Right forelimb (tissue), 1 donor: ENCODE measurements at places on chromosomes 5 and 9.
A peak's percentile ranks its signal among the peaks of the same experiment; 100 is the strongest.

DNA sequence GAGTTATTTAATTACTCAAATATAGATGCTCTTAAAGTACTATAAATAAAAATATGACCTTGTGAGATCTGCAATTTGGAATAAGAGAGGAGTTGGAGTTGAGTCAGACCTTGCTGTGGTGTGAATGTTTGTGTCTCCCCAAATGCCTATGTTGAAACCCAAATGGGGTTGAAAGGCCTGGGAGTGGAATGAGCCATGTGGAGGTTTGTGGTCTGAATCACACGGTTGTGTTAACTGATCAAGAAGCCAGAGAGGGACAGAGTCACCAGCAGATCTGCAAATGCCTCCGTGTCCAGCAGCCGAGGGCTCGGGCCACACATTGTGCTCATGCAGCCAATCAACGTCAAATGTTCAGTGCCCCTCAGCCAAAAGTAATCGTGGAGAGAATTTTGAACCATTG, 404.4 kb downstream of the ICE1 start:
- no peak for DNase-seq

DNA sequence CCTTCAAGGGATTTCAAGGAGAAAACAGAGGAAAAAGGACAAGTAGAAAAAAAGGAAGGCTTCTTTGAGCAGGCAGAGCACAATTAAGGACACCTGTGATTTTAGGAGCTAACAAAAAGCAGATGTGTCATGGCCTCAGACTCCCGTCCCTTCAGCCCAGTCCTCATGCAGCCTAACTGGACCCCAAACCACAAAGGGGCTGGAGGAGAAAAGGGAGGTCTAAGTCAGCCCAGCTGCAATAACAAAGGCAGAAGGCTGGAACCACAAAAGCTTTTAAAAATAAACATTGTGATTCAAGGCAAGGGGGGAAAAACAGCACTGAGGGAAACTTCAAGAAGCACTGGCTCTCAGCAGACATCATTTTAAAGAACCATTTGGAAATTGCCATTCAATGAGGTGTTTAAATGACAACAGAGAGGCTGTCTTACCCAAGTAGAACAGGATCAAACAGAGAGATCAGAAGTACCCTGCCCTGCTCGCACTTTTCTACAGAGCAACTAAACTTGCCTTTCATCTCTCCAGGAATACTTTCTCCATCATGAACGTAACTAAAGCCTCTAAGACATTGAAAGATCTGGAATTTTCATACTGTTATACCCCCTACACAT, 89.3 kb downstream of the SEMA5A start:
- no peak for DNase-seq

DNA sequence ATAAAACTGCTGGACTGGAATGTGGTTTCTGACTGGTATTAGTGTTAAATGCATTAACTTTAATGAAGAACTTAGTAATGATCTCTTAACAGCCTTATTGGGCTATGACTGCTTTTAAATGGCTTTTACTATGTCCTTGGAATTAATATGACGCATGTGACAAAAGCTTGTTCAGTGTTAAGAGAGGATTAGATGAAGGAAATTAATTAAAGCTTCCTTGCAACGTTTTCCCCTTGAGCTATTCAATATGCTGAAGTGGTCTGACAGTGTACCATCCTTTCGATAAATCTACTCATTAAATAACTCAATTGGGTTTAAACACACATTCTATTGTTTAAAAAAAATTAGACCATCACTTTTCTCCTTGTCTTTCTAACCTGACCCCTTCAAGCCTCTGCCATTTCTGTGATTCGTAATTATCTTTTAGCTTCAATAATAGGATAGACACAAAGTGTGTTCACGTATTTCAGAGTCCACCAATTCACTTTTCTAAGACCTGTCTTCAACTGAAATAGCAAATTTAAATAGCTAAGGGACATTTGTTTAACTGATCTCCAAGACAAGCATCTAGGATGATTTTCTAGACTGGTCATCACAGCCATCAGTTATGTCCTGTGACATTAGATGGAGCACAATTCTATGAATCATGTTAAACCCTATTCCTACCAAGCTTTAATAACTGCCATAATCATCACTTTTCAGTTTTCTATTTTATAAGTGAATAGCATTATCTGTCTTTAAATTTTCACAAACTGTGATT, 1258.0 kb upstream of the CDH9 start:
- no peak for DNase-seq

DNA sequence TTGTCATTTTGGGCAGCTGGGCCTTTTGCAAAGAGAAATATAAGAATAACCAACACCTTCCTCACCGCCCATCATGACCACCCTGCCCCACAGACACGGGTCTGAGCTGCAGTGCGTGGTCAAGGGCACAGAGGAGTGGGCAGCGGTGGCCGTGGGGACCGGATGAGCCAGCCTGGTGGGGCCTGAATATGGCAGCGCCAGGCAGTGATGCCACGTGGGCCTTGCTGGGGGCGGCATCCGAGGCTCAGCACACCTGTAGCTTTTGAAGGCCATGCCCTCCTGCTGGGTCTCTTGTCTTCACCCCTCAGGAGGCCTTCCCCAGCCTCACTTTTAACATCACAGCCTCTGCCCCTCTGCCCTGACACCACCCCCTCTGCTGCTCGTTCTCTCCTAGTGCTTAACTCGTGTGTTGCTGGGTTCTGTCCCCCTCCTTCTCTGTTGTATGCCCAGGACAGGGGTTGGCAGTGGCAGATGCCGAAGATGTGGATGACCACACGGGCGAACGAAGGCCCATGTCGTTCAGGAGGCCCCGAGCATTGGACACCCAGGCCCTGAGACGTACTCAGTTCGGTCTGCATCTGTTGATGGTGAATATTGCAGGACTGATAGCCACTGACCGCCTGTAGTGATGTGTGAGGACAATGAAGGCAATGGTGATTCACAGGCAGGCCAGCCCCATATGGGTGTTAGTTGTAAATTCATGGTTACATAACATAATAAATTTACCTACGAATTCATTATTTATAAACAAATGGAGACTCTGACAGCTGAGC, 46.0 kb downstream of the AHRR start:
- no peak for DNase-seq

DNA sequence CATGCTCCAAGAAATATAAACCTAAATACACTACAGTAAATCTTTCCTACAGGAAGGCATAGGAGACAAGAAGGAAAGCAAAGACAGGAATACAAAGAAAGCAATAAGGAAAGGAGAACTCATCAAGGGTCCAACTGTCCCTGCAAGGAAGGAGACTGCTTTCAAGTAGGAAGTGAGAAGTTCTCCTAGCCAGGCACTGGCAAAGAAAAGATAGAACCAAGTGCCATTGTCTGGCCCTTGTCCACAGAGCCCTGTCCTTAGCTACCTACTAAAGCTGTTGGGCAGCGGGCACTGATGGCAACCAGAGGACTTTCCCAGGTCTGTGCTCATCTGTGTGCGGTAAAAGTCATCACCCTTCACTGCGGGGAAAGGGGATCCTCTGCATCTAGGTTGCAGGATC, 108.2 kb downstream of the KLHL3 start:
- DNase-seq = no peak

- no peak for DNase-seq
Observed at GRCh38 chr9:121893786-121894185, 199.3 kb downstream of the TTLL11 start.

DNA sequence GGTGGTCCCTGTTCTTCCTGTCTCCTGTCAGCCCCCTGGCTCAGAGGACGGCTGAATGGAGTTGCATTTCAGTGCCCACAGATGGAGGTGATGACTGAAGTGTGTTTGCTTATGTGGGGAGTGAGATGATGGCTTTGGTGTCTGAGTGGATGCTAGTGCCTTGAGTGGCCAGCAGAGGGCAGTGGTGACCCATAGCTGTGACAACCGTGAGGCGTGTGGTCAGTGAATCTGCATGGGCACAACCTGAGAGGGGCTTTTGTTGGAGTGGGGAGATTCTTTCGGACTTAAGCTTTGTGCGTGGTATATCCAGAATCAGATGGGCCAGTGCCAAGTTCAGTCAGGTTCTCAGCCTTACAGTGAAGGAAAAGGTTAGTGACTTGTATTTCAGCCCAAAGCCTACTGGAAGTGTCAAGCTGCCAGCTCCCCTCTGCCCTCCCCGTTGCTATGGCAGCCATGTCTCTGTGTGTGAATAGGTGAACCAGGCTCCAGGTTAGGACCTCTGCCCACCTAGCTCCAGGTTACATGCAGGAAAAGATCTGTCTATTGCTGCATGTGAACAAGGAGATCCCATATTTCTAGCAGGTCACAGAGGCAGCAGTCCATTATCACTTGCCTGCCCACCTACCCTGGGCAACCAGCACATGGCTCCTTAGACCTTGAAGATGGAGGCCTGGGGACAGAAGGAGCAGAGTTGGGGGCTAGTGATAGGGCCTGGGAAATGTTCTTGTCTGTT, 14.7 kb upstream of the CXXC5 start:
- peak; percentile 86 for DNase-seq

DNA sequence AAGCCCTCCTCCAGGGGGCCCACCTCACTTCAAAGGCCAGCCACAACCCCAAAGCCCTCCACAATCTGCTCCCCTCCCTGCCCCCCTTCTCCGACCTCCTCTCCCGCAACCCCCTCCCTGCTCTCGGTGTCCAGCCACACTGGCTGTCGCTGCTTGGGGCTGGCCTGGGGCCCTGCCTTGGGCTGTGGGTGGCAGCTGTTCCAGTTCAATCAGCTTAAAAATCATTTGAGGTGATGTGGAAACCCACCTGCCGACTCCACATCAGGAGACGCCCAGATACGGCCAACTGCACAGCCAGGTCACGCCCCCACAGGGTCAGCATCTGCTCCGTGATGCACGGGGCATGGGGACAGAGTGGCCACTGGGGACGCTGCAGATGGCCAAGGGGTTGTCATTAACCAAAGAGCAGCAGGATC, 107.0 kb upstream of the MVB12B start:
- no peak for DNase-seq

DNA sequence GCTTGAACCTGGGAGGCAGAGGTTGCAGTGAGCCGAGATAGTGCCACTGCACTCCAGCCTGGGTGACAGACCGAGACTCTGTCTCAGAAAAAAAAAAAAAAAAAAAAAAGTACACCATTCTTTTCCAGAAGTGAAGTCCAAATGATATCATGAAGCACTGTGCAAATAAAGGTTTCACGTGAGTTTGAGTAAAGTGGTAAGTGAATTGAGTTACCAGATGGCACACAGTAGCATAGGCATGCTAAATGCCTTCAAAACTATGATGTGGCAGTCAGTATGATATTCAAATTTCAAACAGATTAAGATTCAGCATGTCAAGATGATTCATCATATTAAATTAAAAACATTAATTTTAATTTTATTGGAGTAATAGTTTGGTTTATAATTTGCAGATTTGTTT, 195.2 kb downstream of the TAF11L14 start:
- no peak for DNase-seq

DNA sequence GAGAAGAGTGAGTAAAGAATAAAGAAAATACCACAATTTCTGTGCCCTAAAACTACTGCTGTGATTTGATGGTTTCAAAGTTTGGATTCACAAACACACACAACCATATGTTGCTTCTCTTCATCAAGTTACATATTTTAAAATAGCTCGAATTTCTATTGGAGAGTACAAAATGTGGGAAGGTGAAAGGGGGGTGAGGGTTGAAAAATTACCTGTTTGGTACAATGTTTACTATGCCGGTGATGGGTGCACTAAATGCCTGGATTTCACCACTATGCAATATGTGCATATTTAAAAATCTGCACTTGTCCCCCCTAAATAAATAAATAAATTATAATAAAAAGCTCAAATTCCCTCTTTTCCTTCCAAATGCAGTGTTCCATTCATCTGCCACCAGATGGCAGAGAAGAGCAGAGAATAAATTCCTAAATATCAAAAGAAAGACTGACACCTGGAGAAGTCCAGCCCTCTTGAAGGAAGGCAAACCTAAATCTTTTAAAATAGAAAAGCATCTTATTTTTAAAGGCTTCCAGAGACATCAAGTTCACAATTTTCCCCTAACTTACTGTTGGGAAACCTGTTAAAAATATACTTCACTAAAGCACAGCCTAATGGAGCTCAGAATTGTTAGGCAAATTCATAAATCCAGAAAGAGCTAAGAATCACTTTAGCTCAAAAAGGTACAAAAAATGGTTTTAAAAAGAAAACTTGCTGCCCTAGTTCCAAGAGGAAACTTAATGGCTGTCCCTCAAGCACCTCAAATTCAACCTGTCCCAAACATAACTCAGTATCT, 24.8 kb upstream of the HNRNPA0 start:
- no peak for DNase-seq

- peak; percentile 87 for DNase-seq
Observed at GRCh38 chr9:84261070-84261746, 79.3 kb downstream of the SLC28A3 start.

GRCh38 chr9:69919461-69920061, 98.9 kb downstream of the CFAP95 start:
- no peak for DNase-seq

GRCh38 chr5:78633700-78634099, 14.9 kb downstream of the LHFPL2 start:
- no peak for DNase-seq

GRCh38 chr5:122981846-122982245, 54.7 kb downstream of the PPIC start:
- DNase-seq = no peak

DNA sequence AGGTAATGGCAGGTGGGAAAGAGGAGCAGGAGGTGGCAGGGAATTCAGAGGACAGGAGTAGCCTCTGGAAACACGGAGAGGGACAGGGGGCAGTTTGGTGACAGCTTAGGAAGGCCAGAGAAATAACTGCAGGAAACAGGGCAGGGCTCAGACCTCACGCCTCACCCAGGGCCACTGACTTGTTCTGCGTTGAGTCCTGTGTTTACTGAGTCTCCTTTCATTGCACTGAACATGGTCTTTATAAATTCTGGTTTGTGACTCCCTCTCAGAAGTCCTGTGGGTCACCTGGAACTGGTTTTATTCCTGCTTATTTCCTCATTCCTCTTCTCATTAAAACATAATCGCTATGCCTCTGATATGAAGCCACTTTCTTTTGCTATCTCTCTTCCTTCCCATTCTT, 55.2 kb upstream of the ZNF622 start:
- DNase-seq = no peak

DNA sequence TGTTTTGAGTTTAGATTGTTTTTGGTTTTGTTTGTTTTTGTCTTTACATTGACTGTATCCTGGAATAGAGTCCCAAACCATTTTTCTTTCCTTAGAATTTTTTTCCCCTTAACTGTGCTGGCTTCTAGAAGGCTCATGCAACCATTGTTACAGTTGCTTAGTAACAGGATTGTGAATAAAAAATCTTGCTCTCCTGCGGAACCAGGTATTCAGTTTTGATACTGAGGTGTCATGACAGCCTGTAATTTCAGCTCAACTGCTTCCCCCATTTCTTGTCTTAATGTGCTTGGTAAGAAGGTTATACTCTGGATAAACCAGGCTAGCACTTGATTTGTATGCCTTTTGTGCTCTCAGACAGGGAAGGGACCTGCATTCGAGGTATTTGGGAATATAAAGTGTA, 42.1 kb downstream of the FOCAD start:
- no peak for DNase-seq

DNA sequence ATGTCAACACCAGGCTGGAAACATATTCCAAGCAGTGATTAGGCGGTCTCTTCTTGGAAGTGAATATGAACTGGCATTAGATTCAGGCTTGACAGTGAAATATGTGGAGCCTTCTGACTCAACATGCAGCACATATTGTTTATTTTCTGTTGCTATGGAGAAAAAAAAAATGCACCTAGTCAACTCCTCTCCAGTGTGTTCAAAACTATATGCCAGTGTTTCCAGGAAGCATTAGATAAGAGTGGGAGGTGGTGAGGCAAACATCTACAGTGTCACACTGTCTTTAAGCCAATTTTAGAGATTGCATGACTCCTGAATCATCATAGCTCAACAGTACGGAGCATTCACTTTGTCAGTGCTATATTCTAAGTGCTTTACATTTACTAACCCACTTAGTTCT, 117.9 kb downstream of the HCN1 start:
- no peak for DNase-seq

GRCh38 chr9:87193925-87194868, 246.9 kb upstream of the GAS1 start:
- DNase-seq = peak; percentile 65

- DNase-seq = no peak
Observed at GRCh38 chr9:31606678-31607077, 777.8 kb upstream of the ACO1 start.
